ENCODE measurements at places on chromosomes 5 and 9. TPM values are rescaled to one million over a fixed set of nuclear protein-coding genes. Genes with fewer than 3 reads are reported as not detected.

DNA sequence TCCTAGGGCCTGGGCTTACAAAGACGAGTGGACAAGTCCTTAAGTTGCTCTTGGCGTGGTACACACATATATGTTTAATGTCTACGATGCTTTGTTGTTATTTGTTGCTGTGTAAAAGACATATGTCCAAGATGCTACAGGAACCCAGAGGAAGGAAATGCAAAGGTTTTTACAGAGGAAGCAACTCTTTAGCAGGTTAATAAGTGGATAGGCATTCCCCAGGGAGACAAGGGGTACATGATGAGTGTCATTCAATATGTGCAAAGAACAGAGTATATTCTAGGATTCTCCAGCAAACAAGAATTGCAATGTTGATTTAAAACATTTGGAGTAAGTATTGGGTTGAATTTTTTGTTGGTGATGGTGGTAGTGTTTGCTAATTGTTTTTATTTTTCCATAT, 92.1 kb downstream of the PIP5K1B start:
- no peak for DNase-seq
- H3K27ac ChIP-seq = no peak overlapping the region
- no peak overlapping the region for H3K4me3 ChIP-seq
- H3K36me3 ChIP-seq = no peaks in the 10 kb centered on the region
- no peaks in the 10 kb centered on the region for H3K4me1 ChIP-seq

DNA sequence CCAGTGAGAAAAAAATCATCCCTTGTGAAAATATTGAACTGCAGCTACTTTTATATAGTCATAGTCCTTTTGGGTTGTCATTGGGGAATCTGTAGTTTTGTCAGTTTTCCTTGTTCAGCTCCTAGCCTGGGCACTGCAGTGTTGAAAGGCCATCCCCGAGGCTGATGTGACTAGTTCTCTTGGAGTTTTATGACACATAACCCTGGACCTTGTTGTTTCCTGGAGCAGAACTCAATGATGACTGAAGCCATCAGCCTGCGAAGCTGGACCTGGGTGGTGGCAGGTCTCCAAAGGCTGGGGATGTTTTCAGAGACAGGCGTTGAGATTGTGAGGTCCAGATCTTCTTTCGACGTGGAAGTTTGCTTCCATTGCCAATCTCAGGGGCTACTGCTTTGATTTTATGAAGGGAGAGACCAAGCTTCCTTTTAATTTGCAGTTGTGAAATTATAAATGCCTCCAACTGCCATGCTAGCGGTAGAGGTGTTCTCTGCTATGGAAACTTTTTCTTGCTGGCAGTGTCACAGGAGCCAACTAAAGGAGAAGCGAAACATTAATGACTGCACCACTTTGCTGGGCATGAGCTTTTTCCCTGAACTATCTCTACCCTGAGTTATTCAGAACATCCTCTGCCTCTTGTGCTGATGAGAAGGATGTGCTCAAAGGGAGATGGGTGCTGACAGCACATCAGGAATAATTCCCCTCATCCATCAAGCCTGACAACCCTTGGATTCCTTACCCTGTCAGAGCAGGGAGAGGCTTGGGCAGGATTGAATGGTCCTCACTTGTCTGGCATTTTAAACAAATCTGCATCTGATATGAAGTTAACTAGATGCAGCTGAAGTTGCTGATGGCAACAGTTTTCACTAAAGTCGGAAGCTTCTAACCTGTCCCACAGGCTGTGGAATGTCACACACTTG, 209.6 kb downstream of the MAST4 start:
- no peaks in the 10 kb centered on the region for H3K4me1 ChIP-seq
- no peak for DNase-seq
- H3K36me3 ChIP-seq = no peaks in the 10 kb centered on the region
- peaks cover 33% of the 10 kb centered on the region for H3K27me3 ChIP-seq

DNA sequence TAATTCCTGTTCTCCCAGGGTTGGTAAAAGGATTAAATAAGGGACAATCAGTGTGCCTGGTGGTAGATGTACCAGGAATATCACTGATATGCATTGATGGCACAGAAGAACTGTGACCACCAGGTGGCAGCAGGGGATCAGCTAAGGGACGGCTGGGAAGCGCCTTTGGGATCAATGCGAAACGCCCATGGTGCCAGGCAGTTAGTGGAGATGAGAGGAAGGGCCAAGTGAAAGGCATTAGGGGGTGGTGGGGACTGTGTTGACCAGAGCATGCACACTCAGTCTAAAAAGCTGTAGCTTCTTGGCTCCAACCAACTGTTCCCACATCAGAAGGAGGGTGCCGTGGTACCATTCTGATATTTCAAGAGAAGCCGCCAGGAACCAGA, 55.6 kb downstream of the ARHGEF37 start:
- H3K4me1 ChIP-seq = peaks cover 16% of the 10 kb centered on the region
- peak; percentile 74 for DNase-seq
- no peak overlapping the region for H3K4me3 ChIP-seq

DNA sequence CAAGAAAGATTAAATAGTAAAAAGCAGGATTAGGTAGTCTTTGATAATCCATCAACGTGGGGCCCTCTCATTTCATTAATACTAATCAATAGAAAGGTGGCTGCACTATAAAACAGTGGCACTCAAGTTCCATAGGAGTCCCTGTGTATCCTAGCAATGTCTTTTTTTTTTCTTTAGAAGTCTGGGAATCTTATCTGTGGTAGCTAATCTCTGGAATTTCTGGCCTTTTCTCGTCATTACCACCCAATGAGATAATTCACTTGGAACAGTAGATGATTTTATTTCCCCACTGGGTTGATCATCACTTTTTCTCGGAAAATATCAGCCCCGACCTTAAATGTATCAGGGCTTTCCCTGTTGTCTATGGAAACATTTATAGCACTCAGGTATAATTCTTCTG, 86.8 kb upstream of the CDH6 start:
- no peaks in the 10 kb centered on the region for H3K27me3 ChIP-seq
- no peak overlapping the region for H3K27ac ChIP-seq
- H3K4me3 ChIP-seq = no peak overlapping the region

- H3K4me3 ChIP-seq = peak overlapping the region; percentile 49
- H3K36me3 ChIP-seq = no peaks in the 10 kb centered on the region
- peaks cover 33% of the 10 kb centered on the region for H3K27me3 ChIP-seq
- DNase-seq = peak; percentile 68
Observed at GRCh38 chr9:129697656-129698253, 32.3 kb downstream of the PRRX2 start.

DNA sequence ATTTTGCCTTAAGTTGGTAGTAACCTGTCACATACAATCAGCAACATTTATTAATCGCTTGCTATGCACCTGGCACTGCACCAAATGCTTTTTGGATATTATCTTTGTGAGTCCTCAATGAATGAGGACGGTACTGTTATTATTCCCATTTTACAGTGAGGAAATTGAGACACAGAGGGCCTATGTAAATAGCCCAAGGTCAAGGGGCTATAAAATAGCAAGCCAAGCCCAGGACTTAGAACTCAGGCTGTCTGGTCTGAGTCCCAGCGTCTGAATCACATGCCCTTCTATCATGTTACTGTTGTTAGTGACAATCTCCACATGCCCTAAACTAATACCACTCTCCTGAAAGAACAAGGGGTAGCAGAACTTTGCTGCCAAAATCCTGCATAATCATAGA, 60.0 kb downstream of the ERAP1 start:
- H3K27ac ChIP-seq = no peak overlapping the region
- DNase-seq = no peak
- peaks cover 34% of the 10 kb centered on the region for H3K4me1 ChIP-seq
- no peaks in the 10 kb centered on the region for H3K27me3 ChIP-seq
- no peak overlapping the region for H3K4me3 ChIP-seq
- H3K36me3 ChIP-seq = peaks cover 36% of the 10 kb centered on the region

DNA sequence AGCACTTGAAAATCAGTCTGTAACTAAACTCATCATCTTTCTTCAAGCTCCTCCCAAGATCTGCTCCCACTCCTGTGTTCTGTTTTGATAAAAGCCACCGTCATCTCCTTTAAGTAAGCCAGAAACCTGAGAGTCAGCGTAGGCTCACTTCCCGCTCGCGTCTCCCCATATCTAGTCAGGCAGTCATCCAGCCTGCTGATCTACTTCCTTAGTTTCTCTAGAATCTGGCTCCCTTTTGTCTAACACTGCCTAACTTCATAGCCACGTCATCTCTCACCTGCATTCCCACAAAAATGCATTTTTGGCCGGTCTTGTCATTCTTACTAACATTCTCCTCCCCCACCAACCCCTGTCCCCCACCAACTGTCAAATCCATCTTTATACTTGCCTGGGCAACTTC, 3.0 kb upstream of the TJP2 start:
- peaks cover 41% of the 10 kb centered on the region for H3K4me1 ChIP-seq
- H3K27me3 ChIP-seq = peaks cover 34% of the 10 kb centered on the region
- DNase-seq = no peak
- H3K36me3 ChIP-seq = no peaks in the 10 kb centered on the region
- no peak overlapping the region for H3K4me3 ChIP-seq

GPR151 gene
- not detected for total RNA-seq

IFNK gene
- not detected for total RNA-seq
